NCI-H1930 (cell line): ENCODE measurements at places on chromosomes 13 and 19.

DNA sequence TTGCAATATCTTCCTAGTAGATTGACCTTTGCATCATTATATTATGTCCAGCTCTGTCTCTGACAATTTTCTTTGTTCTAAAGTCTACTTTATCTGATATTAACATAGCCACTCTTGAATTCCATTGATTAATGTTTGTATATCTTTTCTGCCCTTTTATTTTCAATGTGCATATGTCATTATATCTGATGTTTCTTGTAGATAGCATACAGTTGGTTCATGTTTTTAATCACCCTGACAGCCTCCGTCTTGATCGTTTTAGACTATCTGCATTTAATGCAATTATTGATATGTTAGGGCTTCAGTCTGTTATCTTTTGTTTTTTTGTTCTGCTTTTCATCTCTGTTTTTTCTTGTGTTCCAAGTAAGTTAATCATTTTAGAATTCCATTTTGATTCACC is 159.8 kb downstream of the ENOX1 start:
- DNase-seq: no peak

DNA sequence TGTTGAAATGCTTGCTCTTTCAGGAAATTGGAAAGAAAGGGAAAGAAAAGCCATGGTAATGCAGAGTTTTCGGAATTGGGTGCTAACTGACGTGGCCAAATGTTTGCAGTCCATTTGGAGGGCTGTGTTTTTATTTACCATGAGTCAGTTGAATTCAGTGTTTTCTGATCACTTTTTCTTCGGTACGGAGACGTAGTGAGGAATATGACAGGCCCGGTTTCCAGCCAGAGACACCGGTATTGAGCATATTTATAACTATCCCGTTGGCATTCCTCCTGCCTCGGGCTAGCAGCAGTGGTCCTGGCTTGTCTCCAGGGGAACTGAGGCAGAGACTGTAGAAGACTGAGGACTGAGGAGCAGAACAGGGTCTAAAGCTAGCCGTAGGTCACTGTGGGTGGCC is 1.0 kb downstream of the CDC16 start:
- no peak for DNase-seq

DNA sequence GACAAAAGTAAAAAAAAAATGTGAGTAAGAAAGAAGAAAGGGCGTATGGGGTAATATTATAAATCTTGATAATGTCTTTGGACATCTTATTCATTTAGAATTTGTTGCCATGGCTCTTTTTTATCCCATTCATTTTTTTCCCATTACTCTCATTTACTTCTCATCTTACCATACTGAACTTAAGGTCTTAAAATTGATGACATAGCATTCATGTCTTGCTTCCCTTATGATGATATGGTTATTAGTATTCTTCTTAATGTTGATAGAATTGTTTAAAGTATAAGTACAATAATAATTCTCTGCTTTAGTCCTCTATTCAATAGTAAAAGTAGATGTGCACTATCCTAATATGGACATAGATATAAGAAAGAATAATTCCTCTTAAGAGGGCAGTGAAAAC is 204.1 kb upstream of the KLF12 start:
- DNase-seq: no peak

- DNase-seq: no peak
Observed at GRCh38 chr13:27310946-27311345, 40.3 kb downstream of the RASL11A start.

DNA sequence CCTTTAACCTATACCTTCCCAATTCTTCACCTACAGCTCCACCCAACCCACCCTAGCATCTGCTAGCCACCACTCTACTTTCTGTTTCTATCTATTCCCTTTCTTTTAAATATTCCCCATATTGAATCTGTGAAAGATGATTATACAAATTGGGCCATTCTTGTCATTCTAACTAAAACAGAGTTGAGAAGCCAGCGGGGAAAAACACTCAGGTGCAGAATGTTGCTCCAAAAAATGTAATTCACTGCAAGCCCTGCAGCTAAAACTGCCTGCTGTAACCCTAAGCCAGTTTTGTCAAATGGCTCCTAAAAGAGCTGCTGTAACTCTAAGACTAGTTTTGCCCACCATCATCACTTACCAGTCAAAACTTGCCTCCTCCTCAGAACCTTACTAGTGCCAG is 1468.6 kb upstream of the MIR17HG start:
- no peak for DNase-seq

DNA sequence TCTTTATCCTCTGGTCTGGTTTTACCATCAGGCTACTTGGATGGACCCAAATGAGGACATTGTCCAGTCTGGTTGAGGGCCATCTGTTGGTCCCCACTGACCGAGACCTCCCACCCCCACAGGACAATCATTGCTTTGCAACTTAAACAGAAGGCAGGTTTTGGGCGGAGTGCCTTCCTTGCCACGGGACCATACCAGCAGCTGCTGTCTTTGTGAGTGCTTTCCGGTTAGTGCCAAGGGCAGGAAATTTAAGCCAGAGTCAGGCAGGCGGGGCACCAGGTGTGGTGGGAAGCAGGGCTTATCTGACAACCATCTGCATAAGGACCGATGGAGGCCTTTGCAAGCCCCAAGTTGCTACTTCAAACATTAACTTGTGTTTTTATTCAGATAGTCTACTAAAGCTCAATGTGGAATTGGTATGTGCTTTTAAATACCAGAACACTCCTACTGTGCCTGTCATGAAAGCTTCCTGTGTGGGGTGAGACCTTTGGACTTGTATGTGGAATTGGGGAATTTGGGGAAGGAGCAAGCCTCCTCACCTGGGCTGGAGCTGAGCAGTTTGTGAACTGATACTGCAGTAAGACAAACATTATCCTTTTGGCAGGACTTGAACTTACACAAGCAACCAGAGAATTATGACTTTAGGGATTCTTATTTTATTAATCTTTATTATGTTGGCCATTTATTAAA is 39.3 kb upstream of the UBE2L5 start:
- DNase-seq: no peak

DNA sequence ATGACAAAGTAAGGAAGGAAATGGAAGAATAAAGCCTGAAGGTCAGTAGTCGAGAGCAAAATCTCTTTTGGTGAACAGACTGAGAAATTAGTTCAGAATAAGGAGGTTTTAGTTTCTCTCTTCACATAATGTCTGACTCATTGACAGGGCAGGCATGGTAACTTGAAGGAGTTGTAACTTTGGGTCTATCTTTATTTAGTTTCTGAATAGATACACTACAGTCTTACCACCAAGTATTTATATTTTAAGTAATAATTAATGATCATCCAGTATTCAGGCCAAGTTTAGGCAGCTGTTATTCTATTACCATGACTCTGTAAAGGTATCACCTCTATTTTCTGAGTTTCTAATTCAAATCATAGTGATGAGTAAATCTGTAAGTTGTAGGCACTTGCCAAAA is 219.9 kb downstream of the SPRY2 start:
- no peak for DNase-seq

DNA sequence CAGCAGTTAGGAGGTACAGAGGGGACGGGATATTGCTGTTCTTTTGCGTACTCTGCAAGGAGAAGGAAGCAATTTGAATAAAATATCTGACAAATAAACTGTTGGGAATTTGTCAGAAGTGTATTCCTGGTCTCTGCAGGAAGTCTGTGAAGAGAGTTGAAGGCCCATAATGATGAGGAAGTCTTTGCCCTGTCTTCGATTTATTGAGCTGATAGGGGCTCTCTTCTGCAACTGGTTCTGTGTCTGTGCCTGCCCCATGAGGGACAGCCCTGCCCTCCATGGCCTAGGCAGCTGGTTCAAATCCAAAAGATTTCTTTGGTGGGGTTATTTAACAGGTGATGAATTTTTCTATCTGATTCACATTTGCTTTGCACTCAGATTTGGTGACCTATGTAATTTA is 339.7 kb upstream of the EDNRB start:
- DNase-seq: no peak

- no peak for DNase-seq
Observed at GRCh38 chr13:20192158-20192835, 441 bp downstream of the GJB2 start.

GRCh38 chr13:49641801-49642291 is 13.5 kb downstream of the ARL11 start:
- no peak for DNase-seq

DNA sequence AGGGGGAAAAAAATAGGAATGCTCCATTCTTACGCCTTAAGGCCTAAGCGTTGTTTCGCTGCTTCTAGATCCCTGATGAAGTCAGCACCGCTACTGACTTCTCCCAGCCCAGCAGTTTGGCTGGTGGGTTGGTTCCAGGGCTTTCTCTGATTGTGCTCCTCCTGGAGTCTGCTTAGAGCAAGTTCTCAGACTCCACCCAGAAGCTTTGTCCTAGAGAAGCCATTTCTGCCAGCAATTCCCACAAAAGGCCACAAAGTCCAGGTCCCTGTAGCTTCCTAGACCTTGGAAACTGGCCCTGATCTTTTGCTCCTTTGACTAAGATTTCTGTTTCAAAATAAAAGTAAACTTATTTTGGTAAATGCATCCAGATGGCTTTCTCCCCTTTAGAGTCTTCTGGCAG is 65.4 kb downstream of the KCTD12 start:
- no peak for DNase-seq

GRCh38 chr13:54965881-54966280 is 1937.3 kb downstream of the OLFM4 start:
- no peak for DNase-seq

DNA sequence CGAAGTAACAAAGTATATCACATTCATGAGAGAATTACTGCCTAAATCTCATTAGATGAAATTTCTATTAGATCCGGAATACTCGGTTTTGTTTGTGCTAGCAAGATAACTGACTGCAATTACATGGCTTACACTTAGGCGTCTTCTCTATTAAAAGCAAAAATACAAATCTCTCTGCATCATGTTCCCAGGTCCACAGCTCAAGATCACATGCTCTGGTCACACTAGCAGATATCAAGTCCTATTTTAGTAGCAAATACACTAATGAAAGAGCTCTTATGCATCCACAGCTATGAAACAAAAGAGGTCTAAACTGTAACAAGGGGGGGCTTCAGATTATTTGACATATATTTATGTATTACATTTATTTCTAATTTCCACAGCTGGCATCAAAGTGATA is 53.5 kb downstream of the EFNB2 start:
- DNase-seq: no peak

- DNase-seq: no peak
Observed at GRCh38 chr13:19172647-19173030, 9.0 kb downstream of the TUBA3C start.

DNA sequence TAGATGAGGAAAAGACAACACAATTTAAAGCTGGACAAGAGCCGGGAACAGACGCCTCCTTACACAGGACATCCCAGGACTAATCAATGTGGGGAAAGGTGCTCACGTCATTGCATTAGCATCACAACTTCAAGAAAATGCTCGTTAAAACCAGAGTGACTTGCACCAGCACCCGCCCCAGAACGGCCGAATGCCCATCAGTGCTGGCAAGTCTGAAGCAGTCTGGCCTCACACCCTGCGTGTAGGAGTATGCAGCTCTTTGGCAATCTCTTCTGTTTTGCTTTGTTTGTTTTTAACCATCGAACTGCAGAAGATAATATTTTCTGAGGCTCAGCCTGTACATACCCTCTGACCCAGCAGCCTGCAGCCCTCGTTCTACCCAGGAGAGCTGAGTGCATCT is 44.8 kb upstream of the LDLR start:
- DNase-seq: no peak

- peak; percentile 100 for DNase-seq
Observed at GRCh38 chr19:50329146-50329925, at the start of gene KCNC3. TSS of gene KCNC3 (minus strand) at chr19:50329377. CDS start at chr19:50329082, 295 bp downstream.
